ENCODE measurements at places on chromosomes 4 and X.

- H3K27ac ChIP-seq: no peak overlapping the region
- no peaks in the 10 kb centered on the region for H3K4me1 ChIP-seq
- DNase-seq: no peak
- H3K27me3 ChIP-seq: no peaks in the 10 kb centered on the region
These were observed 61.0 kb downstream of the STX18 start for GRCh38 chr4:4480685-4481398.

DNA sequence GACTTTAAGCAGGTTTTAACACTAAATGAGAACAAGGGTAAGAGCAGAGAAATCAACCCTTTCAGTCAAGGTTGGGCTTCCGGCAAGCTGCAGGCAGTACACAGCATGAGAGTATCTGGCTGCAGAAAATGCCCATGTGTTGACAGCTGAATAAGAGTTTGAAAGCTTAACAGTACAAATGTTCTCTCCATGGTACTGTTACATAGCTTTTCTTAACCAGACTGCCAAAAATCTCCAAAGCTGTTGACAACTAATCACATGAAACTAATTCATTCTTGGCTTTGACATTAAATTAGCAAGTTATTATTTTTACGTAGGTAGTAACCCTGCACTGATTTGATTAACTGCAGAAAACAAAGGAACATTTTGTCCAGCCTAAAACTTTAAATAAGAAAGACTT, 153.5 kb downstream of the SLC10A7 start:
- H3K27ac ChIP-seq: no peak overlapping the region
- no peaks in the 10 kb centered on the region for H3K4me1 ChIP-seq
- no peak for DNase-seq
- no peak overlapping the region for H3K4me3 ChIP-seq
- H3K27me3 ChIP-seq: no peaks in the 10 kb centered on the region

- H3K27ac ChIP-seq: no peak overlapping the region
- no peaks in the 10 kb centered on the region for H3K27me3 ChIP-seq
- no peak for DNase-seq
- H3K36me3 ChIP-seq: no peaks in the 10 kb centered on the region
- no peak overlapping the region for H3K4me3 ChIP-seq
These were observed 28.6 kb upstream of the TAF9B start for GRCh38 chrX:78168065-78168464.

DNA sequence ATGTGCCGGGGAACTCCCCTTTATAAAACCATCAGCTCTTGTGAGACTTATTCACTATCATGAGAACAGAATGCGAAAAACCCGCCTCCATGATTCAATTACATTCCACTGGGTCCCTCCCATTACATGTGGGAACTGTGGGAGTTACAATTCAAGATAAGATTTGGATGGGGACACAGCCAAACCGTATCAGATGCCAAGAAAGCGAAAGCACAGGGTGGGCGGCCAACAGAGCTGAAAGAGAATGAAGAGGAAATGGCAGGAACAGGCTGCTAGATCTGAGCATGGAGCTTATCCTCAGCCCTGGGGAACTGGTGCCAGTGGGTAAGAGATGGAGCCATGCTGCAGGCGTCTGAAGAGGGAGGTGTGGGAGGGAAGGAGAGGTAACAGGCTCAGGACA, 117.7 kb upstream of the PNPLA4 start:
- no peaks in the 10 kb centered on the region for H3K4me1 ChIP-seq
- DNase-seq: no peak
- no peaks in the 10 kb centered on the region for H3K36me3 ChIP-seq
- H3K27ac ChIP-seq: no peak overlapping the region
- no peak overlapping the region for H3K4me3 ChIP-seq
- H3K27me3 ChIP-seq: no peaks in the 10 kb centered on the region

DNA sequence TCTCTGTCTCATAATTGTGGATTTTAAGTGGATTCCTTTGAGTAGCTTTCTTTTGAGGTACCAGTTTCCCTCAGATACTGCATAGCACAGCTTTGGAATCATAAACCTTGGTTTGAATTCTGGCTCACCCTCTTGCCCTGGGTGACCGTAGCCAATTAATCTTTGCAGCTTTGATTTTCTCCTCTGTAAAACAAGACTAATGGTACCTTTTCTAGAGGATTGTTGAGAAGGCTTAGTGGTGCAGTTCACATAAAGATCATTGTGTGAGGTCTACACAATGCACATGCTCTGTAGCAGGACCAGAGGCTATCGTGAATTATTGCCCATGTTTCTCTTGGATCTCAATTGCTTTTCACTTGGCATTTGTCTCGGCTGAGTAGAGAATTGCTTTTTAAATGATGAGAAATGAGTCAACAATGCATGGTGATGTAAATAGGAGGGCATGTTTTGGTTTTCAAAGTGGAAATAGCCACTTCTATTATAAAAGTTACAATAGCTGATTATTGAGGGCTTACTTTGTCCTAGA, 47.9 kb downstream of the TMEM131L start:
- no peak for DNase-seq
- H3K4me1 ChIP-seq: peaks cover 24% of the 10 kb centered on the region
- H3K4me3 ChIP-seq: no peak overlapping the region
- H3K27me3 ChIP-seq: no peaks in the 10 kb centered on the region
- H3K36me3 ChIP-seq: peaks cover 5% of the 10 kb centered on the region

GRCh38 chr4:40182954-40183353, 13.9 kb upstream of the RHOH start:
- no peaks in the 10 kb centered on the region for H3K36me3 ChIP-seq
- H3K27me3 ChIP-seq: no peaks in the 10 kb centered on the region
- peaks cover 13% of the 10 kb centered on the region for H3K4me1 ChIP-seq
- no peak overlapping the region for H3K27ac ChIP-seq
- no peak overlapping the region for H3K4me3 ChIP-seq

DNA sequence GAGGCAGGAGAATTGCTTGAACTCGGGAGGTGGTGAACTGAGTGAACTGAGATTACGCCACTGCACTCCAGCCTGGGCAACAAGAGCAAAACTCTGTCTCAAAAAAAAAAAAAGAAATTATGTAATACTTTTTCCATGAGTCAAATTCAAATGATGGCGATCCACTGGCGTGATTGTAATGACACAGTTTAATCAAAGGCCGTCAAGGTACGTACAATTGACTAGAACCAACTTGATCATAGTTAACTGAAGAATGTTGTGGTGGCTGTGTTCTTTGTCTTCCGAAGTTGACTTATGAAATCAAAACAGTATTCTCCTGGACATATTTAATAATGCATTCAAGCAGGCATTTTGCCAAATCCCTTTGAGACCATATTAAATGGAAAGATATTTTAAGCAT, 318.6 kb upstream of the FAT1 start:
- no peaks in the 10 kb centered on the region for H3K27me3 ChIP-seq
- no peak for DNase-seq
- H3K4me1 ChIP-seq: no peaks in the 10 kb centered on the region

- no peaks in the 10 kb centered on the region for H3K4me1 ChIP-seq
- no peak for DNase-seq
- H3K27ac ChIP-seq: no peak overlapping the region
- H3K36me3 ChIP-seq: no peaks in the 10 kb centered on the region
These were observed 51.5 kb upstream of the AMELX start for GRCh38 chrX:11241720-11242119.

- H3K4me3 ChIP-seq: no peak overlapping the region
- no peaks in the 10 kb centered on the region for H3K36me3 ChIP-seq
- DNase-seq: no peak
- no peak overlapping the region for H3K27ac ChIP-seq
- H3K27me3 ChIP-seq: no peaks in the 10 kb centered on the region
These were observed 31.6 kb downstream of the UBE2K start for GRCh38 chr4:39729557-39729956.

GRCh38 chrX:133878710-133879109, 106.7 kb downstream of the GPC3 start:
- H3K36me3 ChIP-seq: no peaks in the 10 kb centered on the region
- DNase-seq: no peak
- H3K4me3 ChIP-seq: no peak overlapping the region
- no peaks in the 10 kb centered on the region for H3K4me1 ChIP-seq
- no peak overlapping the region for H3K27ac ChIP-seq

GRCh38 chrX:54824195-54824594, 16.6 kb downstream of the MAGED2 start:
- DNase-seq: no peak
- no peaks in the 10 kb centered on the region for H3K27me3 ChIP-seq

DNA sequence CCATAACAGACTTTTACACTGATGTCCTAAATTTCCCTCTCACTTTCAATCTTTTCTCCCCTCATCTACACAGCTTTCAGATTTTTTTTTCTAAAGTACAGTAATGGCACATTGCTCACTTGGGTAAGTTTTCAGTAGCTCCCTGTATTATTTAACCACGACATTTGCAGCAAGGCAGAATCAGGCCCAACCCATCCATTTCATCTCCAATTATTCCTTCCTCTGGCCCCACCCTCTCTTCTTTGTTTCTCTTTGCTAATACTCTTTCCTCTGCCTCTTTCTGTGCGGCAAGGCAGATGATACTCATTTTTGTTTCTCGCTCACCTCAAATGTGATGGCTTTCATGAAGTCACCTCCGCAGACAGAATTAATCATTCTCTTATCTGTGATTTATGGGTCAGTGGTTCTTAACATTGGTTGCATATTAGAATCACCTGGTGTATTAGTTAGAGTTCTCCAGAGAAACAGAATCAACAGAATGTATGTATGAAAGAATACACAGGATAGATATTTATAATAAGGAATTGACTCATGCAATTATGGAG, 43.4 kb upstream of the GATB start:
- no peaks in the 10 kb centered on the region for H3K27me3 ChIP-seq
- H3K4me3 ChIP-seq: no peak overlapping the region
- no peak overlapping the region for H3K27ac ChIP-seq
- no peaks in the 10 kb centered on the region for H3K4me1 ChIP-seq
- DNase-seq: no peak

DNA sequence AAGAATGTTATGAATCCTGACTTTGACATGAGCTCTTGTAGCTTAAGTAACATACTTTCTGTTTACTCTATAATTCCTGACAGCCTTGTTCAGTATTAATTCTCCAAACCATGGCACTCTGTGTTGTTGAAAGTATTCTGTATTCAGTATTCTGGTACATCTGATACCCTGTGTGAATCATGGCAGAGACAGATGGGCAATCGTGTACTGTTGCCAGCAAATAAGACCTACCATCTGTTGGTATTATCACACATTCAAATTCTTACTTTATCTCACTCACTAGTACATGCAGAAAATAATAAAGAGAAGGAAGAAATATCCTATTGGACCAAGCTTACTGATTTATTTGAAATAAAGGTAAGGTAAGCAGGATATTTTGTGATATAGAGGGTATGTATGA, 7.9 kb downstream of the MBTPS2 start:
- DNase-seq: no peak
- peaks cover 10% of the 10 kb centered on the region for H3K36me3 ChIP-seq
- H3K27ac ChIP-seq: no peak overlapping the region
- H3K27me3 ChIP-seq: no peaks in the 10 kb centered on the region
- no peaks in the 10 kb centered on the region for H3K4me1 ChIP-seq

DNA sequence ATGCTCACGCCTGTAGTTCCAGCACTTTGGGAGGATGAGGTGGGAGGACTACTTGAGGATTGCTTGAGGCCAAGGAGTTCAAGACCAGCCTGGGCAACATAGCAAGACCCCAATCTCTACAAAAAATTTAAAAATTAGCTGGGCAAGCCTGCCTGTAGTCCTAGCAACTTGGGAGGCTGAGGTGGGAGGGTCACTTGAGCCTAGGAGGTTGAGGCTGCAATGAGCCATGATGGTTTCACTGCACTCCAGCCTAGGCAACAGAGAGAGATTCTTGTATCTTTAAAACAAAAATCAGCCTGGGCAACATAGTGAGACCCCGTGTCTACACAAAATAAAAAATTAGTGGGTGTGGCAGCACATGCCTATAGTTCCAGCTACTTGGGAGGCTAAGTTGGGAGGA, 1.9 kb downstream of the ZNF41 start:
- H3K4me1 ChIP-seq: peaks cover 18% of the 10 kb centered on the region
- no peak for DNase-seq
- no peak overlapping the region for H3K4me3 ChIP-seq
- H3K27me3 ChIP-seq: no peaks in the 10 kb centered on the region
- no peak overlapping the region for H3K27ac ChIP-seq

DNA sequence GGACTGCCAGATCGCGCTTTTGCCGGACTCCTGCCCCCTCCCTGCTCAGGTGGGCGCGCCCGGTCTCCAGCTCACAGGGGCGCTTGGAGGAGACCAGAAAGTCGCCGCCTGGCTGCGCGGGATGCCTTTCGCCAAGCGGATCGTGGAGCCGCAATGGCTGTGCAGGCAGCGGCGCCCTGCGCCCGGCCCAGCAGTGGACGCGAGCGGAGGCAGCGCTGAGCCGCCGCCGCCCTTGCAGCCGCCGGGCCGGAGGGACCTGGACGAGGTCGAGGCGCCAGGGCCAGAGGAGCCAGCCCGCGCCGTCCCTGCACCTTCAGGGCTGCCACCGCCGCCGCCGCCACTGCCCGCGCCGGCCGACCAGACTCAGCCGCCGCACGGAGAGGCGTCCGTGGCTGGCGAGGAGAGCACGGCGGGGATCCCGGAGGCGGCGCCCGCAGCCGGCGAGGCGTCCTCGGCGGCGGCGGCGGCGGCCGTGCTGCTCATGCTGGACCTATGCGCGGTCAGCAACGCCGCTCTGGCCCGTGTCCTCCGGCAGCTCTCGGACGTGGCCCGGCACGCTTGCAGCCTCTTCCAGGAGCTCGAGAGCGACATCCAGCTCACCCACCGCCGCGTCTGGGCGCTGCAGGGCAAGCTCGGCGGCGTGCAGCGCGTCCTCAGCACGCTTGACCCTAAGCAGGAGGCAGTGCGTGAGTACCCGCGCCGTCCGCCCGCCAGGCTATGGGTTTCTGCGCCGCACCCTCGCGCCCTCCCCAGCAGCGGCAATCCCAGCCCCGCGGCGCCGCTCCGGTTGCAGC, 834 bp downstream of the NHS start:
- H3K27ac ChIP-seq: no peak overlapping the region
- H3K4me1 ChIP-seq: no peaks in the 10 kb centered on the region
- H3K4me3 ChIP-seq: no peak overlapping the region
- no peak for DNase-seq

DNA sequence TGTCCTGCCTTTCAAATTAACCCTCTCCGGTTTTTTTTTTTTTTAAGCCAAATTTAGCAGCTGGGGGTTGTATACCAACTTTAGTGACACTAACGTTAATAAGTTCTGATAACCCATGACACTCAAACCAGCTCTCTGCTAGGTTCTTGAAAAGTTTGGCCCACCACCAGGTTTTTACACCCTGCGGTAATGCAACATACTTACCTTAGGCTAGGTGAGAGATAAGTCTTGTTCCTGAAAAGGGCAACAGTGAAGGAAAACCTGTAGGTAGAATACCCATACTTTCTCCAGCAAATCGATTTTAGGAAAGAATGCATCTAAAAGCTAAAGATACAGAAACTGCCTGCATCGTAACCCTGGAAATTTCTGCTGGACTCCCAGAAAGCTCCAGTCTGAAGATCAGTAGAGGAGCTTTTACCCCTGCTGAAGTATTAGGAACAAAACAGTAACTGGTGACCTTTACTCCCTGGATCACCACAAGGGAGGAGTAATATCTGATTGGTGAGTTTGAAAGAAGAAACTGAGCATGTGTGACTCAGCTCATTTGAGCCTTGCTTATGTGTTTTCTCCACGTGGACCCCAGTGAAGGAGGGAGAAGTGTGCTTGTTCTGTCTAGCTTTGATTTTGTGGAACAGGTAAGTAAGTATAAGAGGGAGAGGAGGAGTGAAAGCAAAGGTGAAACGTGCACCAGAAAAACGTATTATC, 34.4 kb upstream of the COX18 start:
- H3K4me1 ChIP-seq: no peaks in the 10 kb centered on the region
- DNase-seq: no peak
- H3K27me3 ChIP-seq: no peaks in the 10 kb centered on the region
- no peak overlapping the region for H3K27ac ChIP-seq

Measured in T-cell (primary cell).